ENCODE measurements at places on chromosomes 6 and 20.

DNA sequence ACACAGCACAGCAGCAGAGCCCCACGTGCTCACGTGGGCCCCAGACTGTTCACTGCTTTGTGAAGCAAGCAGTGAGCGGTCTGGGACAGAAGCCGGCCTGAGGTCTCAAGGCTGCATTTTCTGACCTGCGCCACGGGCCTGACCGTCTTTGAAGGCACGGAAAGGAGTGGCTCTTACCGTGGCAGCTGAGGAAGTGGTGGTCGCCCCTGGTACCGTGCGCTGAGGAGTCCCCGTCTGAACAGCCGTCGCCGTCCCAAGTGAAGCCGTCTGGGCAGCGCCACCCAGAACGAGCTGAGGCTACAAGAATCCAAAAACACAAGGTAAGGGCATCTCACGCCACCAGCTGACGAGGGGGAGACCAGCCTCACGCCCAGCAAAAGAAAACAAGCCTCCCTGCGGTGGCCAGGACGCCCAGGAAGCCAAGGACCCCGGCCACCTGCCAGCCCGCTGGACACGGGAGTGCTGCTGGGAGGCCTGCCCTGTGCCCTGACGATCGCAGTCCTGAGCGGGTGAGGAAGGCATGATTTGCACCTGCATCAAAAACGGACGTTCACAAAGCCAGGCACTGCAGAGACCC is 55.7 kb downstream of the TAF4 start:
- DNase-seq: peak; percentile 59

DNA sequence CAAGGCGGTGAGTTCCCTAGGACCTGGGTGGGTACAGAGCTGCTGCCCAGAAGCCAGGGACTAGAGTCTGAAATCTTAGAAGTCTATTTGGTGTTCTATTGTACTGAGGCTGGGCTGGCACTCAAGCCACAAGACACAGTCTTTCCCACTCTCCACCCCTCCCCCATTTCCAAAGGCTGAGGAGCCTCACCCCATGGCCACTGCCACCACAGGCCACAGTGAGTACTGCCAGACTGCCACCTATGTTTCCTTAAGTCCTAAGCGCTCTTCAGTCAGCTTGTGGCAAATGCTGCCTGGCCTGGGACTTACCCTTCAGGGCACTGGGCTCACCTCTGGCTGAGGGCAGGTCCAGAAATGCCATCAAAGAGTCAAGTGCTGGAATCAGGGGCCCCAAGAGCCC is 469.3 kb downstream of the HAO1 start:
- DNase-seq: no peak

GRCh38 chr6:47032974-47033765 is 9.0 kb downstream of the ADGRF1 start:
- DNase-seq: no peak

DNA sequence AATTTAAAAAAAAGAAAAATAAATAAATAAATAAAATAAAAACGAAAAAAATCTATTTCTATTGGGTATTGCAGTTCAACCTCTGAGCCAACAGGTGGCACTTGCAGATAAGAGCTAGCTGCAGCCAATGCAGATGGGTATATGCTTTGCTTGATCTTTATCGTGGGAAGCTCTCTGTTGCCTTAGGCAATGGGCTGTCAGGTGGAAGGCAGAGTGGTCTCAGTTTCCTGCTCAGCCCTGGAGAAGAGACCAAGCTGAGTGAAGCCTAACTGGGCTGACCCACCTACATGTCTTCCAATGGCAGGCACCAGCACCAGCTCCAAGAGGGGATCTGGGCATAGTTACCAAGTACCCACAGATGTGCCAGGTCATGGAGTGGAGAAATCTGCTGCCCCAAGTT is 95.0 kb downstream of the AK9 start:
- DNase-seq: peak; percentile 51

DNA sequence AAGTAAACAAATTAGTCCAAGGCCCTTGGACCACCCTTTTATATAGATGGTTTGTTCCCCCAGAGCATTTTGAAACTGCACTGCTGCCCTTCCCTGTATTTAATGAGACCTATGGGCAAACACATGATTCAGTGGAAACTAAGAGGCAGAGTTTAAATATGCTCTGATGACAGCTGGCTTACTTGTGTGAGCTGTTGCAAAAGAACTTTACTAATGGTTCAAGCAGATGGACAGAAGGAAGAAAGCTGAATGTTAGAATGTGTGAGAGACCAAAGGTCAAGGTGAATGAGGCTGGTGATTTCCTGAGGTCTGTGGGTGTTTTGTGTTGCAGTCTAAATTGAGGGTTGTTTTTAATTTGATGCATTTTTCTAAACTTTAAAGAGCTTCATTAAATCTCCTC is 123.0 kb upstream of the CEP162 start:
- DNase-seq: no peak

DNA sequence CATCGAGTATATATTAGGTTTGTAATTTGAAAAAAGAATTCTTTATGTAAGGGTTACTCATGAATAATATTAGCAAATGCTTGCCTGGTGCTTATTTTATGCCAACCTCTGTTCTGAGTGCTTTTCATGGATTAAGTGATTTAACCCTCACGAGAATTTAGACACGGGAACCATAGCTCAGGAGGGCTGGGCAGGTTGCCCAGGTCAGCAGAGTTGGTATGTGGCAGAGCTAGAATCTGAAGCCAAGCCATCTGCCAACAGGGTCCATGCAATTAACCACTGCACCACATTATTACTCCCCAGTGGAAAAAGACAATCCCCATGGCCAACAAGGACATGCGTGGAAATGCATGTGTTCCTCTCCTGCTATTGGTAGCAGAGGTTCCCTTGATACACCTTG is 345.6 kb downstream of the CDC5L start:
- DNase-seq: no peak

GRCh38 chr6:30480536-30481156 is 8.7 kb upstream of the HLA-E start:
- DNase-seq: peak; percentile 11

DNA sequence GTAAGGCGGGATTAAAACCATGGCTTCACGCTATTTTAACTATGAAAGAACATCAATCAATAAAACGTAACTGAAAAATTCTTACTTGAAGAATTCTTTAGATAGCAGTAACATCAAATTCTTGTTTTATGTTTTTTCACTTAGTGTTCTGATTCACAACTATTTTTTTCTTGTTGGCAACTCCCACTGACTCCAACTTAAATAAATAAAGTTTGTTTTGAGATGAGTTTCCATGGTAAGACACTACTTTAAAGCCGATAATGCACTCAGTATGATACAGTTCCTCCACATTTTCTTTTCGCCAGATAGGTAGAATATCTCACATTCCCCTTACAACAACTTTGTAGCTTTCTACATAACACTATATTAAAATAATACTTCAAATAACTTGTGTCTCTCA is 33.1 kb upstream of the CNKSR3 start:
- DNase-seq: no peak

- DNase-seq: no peak
Measured at GRCh38 chr6:13427801-13428582, 59.4 kb downstream of the GFOD1 start.

GRCh38 chr6:17703256-17703694 is 3.5 kb downstream of the NUP153 start:
- DNase-seq: no peak

GRCh38 chr6:108883172-108883571 is 35.0 kb downstream of the ARMC2 start:
- DNase-seq: no peak

GRCh38 chr6:10956776-10957175 is 69.9 kb downstream of the SYCP2L start:
- no peak for DNase-seq

DNA sequence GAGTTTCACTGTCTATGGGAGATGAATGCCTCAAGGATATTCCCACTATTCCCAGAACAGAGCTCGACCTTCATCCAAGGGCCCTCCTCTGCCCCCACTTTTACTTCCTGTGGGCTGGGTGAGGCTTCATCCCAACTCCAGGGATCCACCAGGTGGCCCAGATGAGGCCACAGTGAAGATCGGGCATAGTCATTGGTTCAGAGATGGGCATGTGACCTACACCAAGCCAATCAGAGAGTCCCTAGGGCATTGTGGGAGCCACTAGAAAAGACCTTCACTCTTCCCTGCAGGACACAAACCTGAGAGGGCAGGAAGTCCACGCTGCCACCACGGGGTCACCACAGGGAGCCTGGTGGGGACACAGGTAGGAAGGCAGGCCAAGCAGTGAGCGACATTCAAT is 72.9 kb upstream of the SLC22A16 start:
- DNase-seq: no peak

GRCh38 chr6:146917182-146917581 is 287.0 kb upstream of the STXBP5 start:
- DNase-seq: no peak

DNA sequence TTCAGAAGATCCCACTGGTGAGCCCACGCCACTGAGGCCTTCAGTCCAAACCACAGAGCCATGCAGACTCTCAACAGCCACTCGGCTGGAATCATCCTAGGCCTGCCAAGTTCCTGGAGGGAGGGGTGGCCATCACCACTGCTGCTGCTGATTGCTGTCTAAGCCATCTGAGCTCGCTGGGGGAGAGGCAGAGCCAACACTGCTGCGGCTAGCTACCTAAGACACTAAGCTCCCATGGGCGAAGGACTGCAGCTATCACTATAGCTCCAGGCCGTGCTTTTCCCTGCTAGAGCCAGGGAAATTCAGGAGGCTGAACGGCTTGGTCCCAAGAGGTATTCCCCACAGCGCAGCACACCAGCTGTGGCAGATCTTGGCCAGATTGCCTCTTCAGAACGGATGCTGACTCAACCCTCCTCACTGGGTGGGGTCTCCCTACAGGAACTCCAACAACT is 73.6 kb downstream of the TBC1D32 start:
- no peak for DNase-seq

GRCh38 chr6:114569669-114570068 is 226.8 kb upstream of the HS3ST5 start:
- DNase-seq: no peak

DNA sequence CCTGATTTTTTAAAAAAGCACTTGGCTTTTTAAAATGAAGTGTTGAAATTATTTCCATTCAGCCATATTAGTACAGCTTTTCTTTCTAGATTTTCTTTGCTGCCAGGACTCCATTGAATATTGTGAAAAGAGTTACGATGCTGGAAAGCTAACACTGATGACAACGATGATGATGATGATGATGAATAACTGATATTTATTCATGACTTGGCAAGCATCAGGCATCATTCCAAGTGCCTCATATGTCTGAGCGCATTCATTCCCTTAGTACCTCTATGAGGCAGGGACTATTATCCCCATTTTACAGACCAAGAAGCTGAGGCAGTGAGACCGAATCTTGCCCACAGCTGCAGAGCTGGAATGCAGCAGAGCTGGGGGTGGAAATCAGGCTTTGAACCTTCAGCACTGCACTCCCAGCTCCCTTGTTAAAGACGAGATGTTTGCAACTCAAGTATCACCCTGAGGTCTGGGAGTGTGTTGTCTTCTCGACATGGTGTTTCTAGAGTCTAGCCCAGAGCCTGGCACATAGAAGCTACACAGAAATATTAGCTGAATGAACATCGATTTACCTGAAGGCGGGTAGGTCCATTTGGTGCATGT is 85.5 kb upstream of the FRMD1 start:
- no peak for DNase-seq

DNA sequence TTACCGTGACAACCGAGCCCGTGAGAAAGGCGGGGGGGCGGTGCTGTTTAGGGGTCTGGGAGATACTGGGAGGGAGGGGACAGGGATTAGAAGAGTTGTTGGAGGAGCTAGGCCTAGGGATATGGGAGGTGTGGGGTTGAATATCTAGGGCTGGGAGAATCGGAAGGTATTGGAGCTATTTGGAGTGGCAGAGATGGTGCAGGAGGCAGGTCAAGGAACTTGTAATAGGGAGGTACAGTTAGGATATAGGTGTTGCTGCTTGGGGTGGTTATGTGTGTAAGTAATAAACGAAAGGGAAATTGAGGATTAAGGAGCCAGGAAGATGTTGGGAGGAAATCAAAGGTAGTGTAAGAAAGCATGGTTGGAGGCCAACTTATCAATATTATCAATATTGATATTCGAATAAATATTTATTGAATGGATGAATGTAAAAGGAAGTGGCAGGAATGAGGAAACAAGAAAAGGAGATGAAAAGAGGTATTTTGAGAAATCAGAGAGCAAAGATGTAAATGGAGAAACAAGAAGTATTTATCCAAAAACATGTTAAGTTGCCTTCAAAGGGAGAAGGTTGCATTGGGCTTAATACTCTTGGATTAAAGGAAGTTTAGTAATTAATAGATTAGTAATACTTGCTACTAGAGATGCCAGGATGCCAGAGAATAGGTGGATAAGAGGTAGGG is 602 bp downstream of the PPP1R11 start:
- no peak for DNase-seq

DNA sequence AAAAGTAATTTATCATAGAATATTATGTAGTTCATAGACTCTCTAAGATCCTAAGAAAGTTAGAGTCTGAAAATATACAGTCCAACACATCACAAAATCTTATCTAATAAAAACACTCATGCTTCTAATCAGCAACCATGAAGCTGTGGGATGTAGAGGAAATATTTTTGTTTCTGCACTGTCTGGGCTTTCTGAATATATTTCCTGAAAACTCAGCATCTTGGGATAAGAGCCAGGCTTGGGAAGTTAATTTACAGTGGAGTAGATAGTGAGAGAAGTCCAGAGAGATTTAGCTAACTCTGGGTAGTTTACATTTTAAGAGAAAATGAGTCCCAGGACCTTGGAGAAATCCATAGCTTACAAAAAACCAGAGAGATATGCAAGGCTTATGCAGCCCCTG is 150.4 kb upstream of the BMP5 start:
- DNase-seq: peak; percentile 2

GRCh38 chr6:1669996-1670395 is 60.3 kb downstream of the FOXC1 start:
- DNase-seq: no peak

DNA sequence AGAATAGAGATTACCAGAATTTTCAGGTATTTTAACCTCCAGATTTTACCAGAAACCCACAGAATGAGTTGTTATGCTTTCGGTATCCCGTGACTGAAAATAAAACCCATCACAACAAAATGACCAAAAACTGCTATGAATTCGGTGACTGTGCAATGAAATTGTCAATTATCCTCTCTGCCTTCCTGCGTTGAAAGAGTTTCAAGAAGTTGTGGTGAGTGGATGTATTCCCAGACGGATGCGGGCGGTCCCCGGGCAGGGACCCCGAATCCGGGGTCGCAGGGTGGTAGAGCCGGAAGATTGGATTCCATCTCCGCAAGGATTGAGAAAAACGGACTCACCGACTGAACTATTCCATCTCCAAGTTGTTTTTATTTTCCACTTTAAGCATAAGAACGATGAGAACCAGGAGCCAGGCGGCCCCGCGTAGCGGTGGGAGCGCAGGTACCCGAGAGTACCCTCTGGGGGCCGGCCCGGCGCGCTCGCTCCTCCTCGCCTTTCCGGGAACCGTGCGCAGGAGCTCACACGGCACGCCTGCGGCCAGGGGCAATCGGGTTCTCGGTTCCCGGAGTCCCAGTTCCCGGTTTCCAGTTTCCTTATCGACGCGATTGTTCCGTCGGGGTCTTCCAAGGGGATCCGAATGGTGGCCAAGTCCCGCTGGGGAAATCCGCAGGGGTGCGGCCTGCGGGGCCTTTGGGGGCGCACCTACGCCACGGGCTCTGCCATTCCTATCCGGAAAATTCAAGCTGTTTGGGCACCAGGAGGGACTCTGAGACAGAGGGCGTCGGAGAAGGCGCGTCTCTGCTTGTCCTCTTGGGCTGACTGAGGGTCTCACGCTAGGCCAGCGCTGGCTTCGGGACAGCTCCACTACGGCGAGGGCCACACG is 104.9 kb upstream of the PRDM1 start:
- DNase-seq: no peak
